ENCODE measurements at places on chromosomes 5 and 9.

GRCh38 chr5:14851999-14852526, 19.5 kb downstream of the ANKH start:
- no peak for DNase-seq

GRCh38 chr5:179906294-179906794, 1.4 kb downstream of the TBC1D9B start:
- no peak for DNase-seq

DNA sequence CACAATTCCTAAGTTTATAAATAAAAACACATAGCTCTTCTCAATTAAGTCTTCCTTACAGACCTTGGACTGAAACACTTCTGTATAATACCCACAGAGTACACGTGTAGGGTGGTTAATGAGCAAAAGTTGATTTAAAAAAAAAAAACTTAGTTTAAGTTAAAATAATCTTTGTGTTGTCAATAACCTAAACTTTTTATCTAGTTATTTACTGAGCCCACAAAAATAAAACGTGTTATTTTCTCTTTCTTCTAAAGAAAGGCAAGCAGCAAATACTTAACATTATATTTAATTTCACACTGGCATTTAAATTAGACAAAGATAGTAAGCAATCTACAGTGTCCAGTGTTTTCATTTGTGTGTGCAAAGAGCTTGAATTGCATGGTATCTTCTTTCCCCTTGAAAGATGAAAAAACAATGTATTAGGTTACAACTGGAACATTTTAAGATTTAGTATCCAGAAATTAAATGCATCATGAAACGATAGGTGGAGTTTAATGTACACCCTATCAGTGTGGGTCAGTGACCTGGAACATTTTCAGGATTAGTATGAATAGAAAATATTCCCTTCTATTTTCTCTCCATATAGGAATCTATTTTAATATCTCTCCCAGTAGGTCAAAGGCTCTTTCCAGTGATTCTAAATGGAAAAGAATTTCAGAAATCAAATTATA, 1014.8 kb downstream of the NR2F1-AS1 start:
- DNase-seq, result no peak

GRCh38 chr9:4020755-4021296, 279.0 kb downstream of the GLIS3 start:
- DNase-seq, result no peak

DNA sequence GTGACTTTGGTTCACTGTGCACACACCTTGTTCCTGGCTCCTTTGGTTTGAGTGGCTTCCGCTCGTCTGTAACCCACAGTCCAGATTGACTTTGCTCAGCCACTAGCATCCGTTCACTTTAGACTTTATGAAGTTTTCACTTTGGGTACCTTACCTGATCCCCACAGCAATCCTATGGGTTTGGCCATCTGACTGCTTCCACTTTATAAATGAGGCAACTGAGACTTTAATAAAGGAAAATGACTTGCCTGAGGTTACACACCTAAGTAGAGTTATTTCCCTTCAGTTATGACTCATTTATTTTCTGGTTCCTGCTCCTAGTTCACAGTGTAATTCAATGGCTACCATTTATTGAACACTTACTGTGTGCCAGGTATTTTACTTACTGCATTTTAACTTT, 94.2 kb upstream of the SAP30L start:
- DNase-seq, result no peak

DNA sequence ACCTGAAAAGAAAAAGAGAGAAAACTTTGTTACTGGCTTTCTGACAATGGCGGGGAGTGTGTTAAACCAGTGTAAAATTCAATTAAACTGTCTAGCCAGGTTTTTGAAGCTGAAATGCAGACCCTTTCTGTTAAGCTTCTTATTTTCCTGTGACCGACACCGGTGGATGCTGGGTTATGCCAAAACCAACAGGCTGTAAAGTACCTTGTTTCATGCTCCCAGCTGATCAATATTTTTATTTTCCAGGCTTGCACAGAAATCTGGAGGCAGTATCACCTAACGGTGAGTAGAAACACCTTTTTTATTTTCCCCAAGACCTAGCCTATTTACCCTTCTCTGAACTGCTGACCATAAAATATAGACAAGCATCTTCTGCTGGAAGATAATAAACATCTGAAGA, 94.9 kb upstream of the GRHPR start:
- DNase-seq, result no peak

DNA sequence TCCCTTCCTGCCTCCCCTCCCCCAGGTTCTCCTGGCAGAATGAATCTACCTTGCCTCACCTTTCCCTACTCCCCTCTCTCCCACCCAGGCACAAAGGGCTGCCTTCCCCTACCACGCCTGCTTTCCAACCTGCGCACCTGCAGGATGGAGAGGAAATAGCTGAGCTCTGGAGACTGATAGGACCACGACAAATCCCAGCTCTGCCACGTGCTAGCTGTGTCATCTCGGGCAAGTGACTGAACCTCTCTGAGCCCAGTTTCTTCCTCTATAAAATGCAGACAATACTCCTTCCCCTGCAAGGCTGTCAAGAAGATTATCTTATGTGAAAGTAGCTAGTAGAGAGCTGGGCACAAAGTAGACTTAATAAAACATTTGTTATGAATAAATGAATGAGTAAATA, 31.2 kb upstream of the PTGS1 start:
- no peak for DNase-seq

DNA sequence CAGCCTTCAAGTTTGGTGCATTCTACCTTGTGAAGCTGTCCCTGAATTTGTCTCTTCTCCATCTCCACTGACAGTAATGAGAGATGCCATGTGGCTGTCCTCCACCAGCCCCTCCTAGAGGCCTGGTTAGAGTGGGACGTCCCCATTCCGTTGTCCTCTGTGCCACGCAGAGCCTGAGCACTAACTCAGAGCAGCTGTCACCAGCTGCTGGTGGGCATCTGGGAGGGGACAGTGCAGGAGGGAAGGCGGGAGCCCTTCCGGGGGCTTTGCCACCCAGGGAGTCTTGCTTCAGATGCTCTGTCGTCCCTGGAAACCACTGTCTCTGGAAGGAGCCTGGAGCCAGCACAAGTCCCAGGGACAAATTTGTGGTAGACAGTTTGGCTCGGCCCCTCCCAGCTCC, 78.6 kb downstream of the PDZD2 start:
- DNase-seq, result no peak

DNA sequence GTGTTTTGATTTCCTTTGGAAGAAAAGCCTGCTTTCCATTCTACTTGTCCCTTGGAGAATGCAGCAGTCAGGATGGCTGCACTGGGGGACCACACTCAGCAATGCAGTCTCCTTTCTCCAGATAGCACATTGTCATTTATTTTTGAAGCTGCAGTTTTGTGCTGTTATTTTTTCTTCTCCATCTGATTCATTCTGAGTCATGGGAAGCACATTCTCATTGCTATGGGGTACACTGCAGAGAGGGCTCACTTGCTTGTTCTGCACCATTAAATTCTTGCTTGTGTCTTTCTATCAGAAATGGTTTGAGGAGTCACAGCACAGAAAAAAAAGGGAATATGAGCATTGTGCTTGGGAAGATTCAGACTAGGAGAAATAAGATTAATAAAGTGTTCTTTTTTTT, 39.7 kb upstream of the POC5 start:
- DNase-seq, result peak; percentile 32

DNA sequence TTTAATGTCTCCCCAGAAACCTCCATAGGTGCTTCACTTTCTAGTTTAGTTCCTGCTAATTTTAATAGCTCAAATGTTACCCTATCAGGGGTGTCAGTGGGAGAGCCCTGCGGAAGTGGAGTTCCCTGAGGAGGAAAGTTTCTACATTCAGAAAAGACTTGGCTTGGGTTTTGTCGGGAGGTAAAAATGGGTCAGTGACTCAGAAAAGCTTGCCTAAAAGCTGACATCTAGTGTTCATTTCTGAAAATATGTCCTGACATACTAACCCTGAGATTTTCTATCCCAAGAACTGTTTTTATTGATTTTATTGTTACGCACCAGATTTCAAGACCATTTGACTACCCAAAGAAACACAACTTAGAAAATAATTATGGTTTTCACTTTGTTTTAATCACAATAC, 40.9 kb upstream of the GLDC start:
- DNase-seq, result peak; percentile 75

- DNase-seq, result peak; percentile 97
Measured at GRCh38 chr5:141475625-141476131, at the start of gene PCDHGC3. TSS of gene PCDHGC3 (plus strand) at chr5:141475966. CDS start at chr5:141476117, 151 bp downstream.

DNA sequence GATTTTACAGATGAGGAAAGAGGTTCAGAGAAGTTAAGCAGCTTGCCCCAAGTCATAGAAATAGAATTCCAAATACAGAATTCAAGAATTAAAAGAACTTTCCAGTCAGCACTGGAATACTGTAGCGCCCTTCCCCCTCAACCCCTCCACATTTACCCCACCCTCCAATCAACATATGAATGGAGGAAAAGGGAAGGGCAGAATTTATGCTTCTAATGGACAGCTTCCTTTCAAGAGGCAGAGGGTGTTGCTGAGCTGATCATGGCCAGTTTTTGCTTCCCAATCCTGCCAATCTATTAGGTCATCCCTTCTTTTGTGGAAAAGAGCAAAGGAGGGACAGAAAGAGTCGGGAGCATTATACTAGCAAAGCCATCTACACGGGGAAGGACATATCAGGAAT, 39.1 kb upstream of the ANKRD31 start:
- DNase-seq, result no peak

GRCh38 chr9:110820381-110820780, 151.8 kb downstream of the MUSK start:
- DNase-seq, result no peak

DNA sequence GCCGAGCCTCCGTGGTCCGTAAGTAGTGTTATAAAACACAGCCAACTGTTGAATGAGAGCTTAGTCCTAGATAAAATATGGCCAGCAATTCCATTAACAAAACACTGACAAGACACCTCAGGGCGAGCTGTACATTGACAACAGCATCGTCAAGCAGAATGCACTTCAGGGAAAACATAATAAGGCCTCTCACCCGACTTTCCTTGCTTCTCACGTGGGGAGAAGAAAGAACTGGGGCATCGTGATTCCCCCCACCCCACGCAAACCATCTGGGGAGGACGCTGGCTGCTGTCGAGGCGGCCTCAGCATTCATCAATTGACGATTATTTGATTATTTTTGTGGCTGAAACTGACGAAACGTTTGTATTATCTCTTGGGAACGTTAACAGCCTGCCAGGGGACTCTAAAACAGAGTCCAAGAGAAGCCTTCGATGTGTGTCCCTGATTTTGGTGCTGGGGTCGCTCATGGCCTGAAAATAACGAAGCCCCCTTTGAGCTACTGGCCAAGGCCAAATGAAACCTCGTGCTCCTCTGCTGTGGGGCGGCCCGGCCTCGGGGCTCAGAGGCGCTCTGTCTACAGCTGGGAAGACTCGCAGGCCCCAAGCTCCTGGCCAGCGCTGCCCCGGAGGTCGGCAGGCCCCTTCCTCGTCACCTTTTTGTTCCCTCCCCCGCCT, 464 bp downstream of the GDF9 start:
- DNase-seq, result no peak

GRCh38 chr5:151262532-151262931, 9.5 kb downstream of the GM2A start:
- no peak for DNase-seq

GRCh38 chr9:135016876-135017275, 70.6 kb upstream of the OLFM1 start:
- no peak for DNase-seq

DNA sequence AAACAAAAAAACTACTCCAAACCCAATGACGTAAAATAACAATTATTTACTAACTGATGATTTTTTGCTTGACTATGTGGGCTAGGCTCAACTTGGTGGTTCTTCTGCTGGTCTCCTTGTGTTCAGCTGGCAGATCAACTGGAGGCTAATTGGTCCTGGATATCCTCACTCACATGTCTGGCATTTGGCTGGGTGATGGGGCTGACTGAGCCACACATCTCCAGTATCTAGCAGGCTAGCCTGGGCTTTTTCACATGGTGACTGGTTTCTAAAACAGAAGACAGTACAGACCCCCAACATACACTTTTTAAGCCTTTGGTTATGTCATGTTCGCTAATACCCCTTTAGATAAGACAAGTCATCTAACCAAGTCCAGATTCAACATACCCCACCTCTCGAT, 104.7 kb upstream of the PRRC1 start:
- DNase-seq, result no peak

DNA sequence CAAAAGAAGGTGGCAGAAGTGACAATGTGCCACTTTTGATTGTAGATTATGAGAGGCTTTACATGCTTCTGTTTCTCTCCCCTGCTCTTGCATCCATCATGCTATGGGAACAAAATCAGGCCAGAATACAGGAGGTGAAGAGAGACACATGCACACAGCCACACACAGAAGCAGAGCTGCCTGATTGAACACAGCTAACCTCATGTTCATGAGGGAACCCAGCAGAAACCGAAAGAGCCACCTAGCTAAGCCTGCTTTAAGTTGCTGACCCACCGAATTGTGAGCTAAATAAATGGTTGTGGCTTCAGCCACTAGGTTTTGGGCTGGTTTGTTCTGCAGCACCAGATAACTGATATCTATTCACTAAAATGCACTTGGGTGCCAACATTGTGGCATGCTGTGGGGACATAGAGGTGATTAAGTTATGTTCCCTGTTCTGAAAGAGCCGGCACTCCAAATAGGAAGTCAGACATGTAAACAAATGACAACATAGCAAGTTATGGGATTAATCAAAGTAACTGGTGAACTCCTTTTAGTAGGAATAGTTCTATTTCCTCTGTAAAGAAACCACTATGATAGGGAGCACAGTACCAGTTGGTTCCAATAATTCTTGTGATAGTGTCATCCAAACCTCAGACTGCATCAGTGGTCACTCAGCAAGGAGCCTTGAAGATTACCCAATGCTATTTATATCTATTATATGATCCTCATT, 93.6 kb upstream of the TNC start:
- DNase-seq, result peak; percentile 71

GRCh38 chr5:13814301-13814700, 130.2 kb downstream of the DNAH5 start:
- DNase-seq, result no peak

- DNase-seq, result no peak
Measured at GRCh38 chr5:173232499-173233346, 2.3 kb downstream of the NKX2-5 start.

DNA sequence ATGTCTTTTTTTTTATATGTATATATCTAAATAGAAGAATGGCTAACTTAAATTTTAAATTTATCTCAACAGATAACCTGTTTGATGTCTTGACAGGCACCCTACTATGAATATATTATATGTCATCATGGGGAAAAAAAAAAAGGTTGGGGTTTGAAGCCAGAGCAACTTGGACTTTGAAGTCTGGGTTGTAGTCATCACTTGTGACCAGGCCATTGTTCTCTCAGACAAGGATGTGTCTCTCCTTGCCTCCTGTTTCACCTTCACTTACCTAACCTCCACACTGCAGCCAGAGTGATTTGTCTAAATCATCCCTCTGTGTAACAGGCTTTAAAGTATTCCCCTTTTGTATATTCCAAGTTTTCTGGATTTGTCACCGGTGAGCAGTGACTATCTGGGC, 56.7 kb upstream of the TNFSF8 start:
- DNase-seq, result no peak

- DNase-seq, result no peak
Measured at GRCh38 chr5:160049099-160049498, 40.2 kb downstream of the TTC1 start.

DNA sequence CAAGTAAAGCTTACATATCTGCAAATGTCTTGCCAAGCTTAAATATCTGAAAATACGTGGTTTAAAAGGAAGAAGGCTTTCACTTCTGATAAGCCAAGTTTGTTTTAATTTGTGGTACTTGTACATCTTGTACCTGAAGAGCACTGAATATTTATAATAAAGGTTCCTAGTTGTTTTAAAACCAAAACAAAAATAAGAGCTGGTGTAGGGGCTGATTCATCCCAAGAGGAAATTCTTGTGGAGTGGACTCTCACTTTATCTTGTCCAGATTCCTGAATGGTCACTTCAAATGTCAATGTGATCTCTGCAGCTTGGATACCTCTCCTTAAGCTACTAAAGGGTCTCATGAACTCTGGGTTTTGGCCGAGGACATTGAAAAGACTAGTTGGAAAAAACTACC, 29.5 kb downstream of the MAMDC2 start:
- DNase-seq, result peak; percentile 62
